ENCODE measurements at places on chromosomes 11 and 22.

- DNase-seq: no peak
Observed at GRCh38 chr22:24809331-24809730, 3.3 kb downstream of the SGSM1 start.

DNA sequence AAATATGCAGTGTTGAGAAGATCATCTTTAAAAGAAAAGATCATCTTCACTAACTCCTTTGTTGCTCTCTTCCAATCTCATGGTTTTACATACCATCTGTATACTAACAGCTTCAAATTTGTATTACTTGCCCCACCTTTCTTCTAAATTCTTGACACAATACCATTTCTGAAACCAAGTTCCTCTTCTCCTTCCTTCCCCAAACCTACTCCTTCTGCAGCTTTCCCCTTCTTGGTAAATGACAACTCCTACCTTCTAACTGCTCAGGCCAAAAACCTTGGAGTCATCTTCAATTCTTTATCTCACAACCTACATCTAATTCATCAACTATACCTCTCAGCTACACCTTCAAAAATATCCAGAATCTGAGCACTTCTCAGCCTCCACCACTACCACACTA is 9.3 kb downstream of the PRCP start:
- DNase-seq: no peak

GRCh38 chr22:42837556-42837955 is 19.5 kb downstream of the ARFGAP3 start:
- no peak for DNase-seq

- DNase-seq: no peak
Observed at GRCh38 chr11:8577791-8578581, 16.0 kb downstream of the STK33 start.

GRCh38 chr11:1289211-1289935 is 20.1 kb downstream of the TOLLIP start:
- DNase-seq: no peak

DNA sequence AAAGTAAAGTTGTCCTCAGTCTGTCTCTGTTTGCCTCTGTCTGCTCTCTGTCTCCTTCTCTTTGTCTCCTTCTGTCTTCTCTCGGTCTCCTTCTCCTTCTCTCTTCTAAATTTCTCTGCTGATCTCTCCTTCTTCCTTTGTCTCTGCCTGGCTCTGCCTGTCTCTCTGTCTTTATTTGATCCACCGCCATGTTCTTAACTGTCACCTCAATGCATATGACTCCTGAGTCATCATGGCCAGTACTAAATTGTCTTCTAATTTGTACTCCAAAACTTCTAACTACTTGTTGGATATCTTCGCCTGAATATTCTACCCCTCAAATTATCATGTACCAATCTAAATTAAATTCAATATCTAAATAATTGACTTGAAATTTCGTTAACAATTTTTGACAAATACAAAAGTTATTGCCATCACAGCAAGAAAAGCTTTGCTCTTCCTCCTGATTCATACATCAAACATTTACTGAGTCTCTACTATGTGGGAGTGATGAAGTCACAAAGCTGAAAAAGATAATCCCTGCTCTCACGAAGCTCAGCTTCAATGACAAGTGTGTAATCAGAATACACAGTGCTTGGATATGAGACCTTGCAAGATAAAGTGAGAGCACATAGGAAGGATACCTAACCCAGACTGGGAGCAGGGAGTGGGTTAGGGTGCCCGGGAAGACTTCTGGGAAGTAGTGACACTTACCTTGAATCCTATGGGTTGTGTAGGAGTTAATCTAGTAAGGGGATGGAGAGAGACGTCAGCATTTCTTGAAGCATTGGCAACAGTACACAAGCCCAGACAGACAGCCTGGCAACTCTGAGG is 193.0 kb downstream of the MAML2 start:
- DNase-seq: no peak

Data from Panc1 (cell line).